Omental fat pad (tissue), 4 donors: ENCODE measurements at places on chromosomes 1 and 21.

DNA sequence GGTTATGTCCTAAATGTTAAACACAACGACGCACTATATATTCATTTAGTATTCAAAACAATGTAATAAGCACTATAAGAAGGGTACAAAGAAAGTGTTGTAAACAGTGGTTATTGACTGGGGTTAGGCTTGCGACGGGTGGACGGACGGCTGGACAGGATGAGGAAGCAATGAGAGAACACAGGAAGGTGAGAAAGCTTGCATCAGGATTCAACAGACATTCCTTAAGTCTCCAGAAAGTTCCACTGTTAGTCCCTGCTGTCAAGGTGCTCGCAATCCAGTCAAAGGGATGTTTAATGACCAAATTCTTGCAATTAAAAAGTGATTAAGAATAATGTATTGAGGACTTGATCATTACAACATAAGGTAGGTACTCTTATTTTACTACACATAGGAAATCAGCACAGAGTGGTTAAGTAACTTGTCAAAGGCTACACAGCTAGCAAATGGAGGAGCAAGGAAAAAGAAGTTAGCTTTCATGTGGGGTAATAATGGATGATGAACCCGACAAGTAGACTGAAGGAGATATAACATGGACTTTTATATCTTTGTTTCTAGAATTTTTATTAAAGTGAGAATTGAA lies 994 bp upstream of the ACBD6 start:
- DNase-seq = no peak

GRCh38 chr1:221161571-221162041 lies 282.4 kb downstream of the HLX start:
- no peak for DNase-seq

GRCh38 chr1:115833856-115834255 lies 7.1 kb downstream of the NHLH2 start:
- no peak for DNase-seq

GRCh38 chr1:3895279-3895950 lies 4.7 kb downstream of the C1orf174 start:
- no peak for DNase-seq
